ENCODE measurements at places on chromosomes 13 and 19. TPM values are rescaled to one million over a fixed set of nuclear protein-coding genes. Genes with fewer than 3 reads are reported as not detected.
A peak's percentile ranks its signal among the peaks of the same experiment; 100 is the strongest.

- peak; percentile 84 for DNase-seq
Measured at GRCh38 chr19:6736169-6736916, 1.0 kb downstream of the GPR108 start.

DNA sequence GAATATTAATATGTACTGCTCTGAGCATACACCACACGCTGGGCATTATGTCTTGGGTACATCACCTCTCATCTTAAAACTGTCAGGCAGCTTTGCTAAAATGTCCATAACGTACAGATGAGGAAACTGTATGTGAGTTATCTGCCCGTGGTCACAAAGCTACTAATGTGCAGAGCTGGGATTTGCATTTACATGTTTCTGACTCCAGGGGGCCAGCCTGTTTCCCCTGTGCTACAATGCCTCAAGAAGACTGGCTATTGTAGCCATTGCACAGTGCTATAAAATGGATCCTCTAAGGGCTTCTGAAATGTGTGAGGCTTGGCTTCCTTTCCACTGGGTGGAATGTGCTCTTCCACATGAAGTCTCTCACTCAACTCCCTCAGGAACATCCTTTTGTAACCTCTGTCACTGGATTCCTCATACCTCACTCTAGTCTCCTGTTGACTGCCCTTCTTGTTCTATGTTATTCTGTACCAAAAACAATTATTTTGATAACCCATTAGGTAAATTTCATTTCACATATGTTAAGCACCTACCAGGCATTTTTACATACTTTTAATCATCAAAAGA lies 95.6 kb upstream of the HTR2A start:
- DNase-seq, result no peak

DNA sequence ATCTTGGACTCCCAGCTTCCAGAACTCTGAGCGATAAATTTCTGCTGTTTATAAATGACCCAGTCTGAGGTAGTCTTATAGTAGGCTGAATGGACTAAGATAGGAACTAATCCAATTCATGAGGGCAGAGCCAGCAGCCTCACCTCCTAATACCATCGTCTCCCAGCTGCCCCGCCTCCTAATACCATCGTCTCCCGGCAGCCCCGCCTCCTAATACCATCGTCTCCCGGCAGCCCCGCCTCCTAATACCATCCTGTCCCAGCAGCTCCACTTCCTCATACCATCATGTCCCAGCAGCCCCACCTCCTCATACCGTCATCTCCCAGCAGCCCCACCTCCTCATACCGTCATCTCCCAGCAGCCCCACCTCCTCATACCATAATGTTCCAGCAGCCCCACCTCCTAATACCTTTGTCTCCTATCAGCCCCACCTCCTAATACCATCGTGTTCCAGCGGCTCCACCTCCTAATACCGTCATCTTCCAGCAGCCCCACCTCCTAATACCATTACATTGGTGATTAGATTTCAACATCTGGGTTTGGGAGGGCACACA lies 2.4 kb upstream of the ARGLU1 start:
- peak; percentile 73 for DNase-seq

GRCh38 chr13:23763318-23763717 lies 125.9 kb downstream of the MIPEP start:
- no peak for DNase-seq

DNA sequence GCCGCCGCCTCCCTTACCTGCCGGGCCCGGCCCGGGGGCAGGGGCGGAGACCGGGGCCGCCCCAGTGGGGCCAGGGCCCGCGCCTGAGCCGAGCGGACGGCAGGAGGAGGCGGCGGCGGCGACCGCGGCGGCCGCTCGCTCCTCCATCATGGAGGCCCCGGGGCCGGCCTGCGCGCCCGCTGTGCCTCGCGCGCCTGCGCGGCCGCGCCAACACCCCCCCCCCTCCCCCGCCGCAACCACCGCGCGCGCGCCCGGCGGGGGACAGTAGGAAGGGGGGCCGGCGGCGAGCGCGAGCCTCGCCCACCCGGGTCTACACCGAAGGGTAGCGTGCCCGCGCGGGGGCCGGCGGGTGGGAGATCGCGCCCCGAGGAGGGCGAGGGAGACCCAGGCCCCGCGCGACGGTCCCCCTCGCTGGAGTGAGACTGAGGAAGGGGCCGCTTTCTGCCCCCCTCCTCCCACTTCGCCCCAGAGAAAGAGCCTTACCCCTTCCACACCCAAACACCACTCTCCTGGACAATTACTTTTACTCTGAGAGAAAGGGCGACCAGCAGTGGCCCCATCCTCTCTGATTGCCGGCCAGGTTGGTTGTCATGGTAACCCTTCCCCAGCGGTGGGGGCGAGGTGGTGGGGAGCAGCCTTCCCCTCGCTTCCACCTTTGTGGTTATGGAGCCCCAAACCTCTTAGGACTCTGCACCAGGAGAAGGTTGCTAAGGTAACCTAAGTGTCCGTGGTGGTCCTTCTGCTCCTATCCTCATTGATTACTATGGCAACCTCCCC lies at the start of gene STRN4:
TSS of gene STRN4 (minus strand) at position 170 of the 777 bp plus-strand sequence. CDS start at position 150, 20 bp downstream.
- peak; percentile 66 for DNase-seq

Gene EXOSC5
- 25.0 TPM for total RNA-seq

Gene RXFP2
- not detected for total RNA-seq

Gene ZNF429
- 12.3 TPM for total RNA-seq
